Right ventricle myocardium inferior (tissue), 1 donor: ENCODE measurements at places on chromosomes 6 and 20. TPM values are rescaled to one million over a fixed set of nuclear protein-coding genes. Genes with fewer than 3 reads are reported as not detected.
A peak's percentile ranks its signal among the peaks of the same experiment; 100 is the strongest.

DNA sequence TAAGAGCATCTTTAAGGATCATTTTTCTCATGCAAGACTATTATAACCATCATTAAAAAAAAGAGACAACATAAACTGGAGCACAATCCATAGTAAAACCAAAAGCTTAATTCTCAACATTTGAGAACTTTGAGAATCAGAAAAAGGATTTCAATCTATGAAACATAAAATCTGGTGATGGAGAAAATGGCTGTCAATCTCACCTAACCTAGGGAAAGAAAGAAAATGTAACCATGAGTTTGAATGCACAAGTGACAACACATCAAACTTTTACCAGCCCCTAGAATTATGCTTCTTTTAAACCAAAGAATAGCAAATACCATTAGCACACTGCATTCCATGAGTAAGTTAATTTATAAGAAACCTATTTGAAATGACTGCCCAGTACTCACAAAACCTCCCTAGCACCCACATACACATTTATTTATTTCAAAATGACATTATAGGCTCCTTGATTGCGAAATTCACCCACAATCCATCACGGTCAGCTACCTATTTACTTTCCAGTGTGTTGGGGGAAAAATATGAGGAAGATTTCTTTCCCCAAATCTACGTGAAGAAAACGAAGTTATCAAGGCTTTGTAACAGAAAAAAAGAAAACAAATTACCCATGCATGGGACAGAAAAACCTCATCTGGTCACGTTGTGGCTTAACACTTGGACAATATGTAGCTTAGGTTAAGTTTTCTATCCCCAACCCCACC is 828 bp downstream of the ASCC3 start:
- no peak for DNase-seq

DNA sequence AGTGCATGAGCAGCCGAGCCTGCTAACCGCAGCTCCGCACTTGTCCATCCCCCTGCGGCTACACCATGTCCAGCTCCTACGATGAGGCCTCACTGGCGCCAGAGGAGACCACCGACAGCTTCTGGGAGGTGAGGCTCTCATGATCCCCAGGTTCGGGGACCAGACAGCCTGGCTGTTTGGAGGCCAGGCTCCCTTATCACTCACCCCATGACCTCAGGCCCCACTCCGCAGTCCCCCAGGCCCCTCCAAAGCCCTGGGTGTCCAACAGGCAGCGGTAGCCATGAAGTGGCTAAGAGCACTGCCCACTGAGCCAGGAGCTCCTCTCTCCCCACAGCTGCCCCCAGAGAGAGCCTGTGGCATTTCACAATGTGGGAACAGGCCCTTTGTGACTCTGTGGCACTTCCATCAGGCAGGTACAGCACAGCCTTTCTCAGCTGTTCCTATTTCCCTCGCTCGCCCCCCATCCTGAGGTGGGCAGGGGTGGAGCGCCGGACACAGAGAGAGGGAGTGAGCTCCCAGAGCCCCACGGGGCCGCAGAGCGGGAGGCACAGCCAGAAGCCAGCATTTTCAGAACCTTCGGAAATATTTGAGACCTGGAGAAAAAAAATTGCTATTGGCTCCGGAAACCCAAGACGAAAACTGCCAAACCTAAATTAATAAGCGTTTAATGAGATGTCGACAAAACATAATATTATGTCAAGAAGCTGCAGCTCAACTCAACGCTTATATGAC is 29.7 kb downstream of the SPDEF start:
- DNase-seq: no peak

DNA sequence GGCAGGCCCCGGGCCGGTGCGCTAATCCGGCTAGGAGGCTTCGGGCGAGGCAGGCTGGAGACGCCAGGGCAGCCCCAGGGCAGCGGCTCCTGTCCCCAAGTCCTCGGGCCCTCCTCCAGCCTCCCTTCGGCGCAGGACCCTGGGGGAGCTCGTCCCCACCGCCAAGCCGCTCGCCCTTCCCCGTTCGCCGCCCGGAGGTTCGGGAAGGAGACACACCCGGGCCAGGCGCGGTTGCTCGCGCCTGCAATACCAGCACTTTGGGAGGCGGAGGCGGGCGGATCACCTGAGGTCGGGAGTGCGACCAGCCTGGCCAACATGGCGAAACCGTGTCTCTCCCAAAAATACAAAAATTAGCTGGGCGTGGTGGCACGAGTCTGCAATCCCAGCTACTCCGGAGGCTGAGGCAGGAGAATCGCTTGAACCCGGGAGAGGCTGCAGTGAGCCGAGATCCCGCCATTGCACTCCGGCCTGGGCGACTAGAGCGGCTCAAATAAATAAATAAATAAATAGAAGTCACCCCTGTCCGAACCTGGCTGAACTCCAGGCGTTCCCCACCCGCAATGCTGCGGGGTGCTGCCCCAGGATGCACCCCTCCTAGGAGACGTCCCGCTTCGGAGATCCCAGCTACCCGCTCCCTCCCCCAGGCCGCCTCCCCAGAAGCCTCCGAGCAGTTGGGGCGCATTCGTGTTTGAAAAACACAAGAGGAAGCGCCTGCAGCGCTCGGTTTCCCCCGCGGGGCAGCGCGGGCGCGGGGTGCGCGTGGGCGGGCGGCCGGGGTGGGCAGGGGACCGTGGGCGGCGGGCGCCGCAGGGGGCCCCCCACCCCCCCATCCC is 27.5 kb downstream of the SERPINB9 start:
- DNase-seq: peak; percentile 82

- DNase-seq: no peak
Measured at GRCh38 chr6:29813809-29814208, 13.8 kb upstream of the HLA-G start.

DNA sequence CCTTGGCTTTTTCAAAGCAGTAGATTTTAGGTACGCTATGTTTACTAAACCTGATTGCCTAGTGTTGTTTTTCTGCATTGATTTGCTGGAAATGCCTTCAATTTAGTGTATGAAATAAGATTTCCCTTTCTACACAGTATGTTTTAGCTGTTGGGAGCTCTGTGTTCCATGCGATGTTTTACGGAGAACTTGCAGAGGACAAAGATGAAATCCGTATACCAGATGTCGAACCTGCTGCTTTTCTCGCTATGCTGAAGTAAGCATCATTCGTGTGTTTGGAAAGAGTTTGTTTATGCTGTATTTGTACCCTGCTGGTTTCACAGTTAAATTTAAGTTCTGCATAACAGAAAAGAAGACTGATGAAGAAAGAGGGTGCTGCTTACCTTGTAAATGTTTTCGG is 1.9 kb downstream of the BTBD3 start:
- DNase-seq: no peak

The RUNX2 gene
- 0.43 TPM for total RNA-seq

The HSPA1L gene
- total RNA-seq: 1.6 TPM

The MROH8 gene
- total RNA-seq: 3.7 TPM
